Stimulated activated CD8-positive, alpha-beta memory T cell treated with anti-CD3 and anti-CD28 coated beads, Interleukin-4, amount 100 ng/mL, for 1 hour (primary cell): ENCODE measurements at places on chromosomes 16 and 17.

GRCh38 chr16:9836118-9836736 lies 346.0 kb downstream of the GRIN2A start:
- no peak for DNase-seq

DNA sequence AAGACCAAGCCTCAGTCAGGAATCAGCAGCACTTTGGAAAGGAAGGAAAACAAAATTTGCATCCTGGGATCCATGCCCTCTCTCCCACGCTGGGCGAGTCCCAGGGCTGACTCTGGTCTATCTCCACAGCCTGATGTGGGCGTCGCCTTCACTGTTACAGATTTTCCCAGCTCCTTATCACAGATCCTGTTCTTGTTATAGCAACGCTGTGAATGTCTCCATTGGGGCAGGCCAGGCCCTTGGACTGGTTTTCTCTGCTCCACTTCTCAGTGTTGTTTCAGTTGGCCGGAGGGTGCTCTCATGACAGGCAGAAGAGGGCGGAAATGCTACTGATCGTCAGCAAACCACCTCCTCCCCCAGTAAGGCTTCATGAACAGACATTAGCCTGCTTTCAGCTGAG lies 127.9 kb upstream of the CDH11 start:
- no peak for DNase-seq

DNA sequence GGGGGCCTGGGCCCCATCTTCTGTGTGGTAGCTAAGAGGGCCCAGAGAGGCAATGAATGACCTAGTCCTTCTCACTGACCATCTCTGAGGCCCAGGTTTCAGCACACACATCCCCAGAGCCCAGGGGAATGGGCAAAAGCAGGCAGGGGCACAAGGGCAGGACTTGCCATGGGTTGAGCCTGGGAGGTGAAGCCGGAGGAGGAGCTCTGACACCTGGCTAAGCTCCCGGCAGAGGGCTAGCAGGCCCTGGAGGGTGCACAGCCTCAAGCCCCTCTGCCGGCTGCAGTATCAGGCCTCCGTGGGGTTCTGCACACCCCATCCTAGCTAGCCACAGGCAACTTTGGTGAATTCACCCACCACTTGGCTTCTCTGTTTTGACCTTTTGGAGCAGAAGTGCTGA lies 5.3 kb downstream of the SRCIN1 start:
- no peak for DNase-seq

DNA sequence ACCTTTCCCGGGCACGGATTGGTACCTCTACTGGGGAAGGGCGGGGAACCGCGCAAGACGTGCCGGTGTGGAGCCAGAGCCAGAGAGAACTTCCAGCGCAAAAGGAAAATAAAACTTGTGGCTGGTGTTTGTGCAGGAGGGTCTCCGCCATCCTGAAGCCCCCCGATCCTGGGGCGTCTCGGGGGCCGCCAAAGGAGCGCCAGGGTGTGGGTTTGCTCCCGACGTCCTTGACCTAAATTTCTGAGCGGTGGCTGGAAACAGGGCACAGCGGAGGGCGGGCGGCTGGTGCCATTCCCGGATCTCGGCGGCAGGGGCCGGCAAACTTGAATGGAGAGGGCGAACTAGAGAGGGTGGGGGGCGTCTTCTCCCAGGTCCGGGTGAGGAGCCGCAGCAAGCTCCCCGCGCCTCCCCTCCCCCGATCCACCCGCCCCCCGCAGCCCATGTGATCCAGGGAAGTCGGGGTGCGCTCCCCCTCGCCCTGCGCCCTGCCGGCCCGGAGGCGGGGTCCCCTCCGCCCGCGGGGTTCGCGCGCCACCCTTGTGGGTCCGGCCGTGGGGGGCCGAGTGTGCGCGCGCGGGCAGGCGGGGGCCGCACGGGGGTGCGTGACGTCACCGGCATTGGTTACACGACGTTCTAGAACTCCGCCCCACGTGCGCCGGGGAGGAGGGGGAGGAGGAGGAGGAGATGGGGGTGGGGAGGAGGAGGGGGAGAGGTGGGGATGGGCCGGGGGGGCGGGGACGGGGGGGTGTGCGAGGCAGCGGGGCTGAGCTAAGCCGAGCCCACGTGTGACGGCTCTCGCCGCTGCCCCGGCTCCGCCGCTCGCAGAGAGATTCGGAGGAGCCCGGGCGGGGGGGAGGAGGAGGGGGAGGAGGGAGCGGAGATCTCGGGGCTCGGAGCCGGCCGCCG lies at the start of gene MSI2:
MSI2 (plus strand) TSS at position 748 of the 906 bp plus-strand sequence. CDS start 220 bp downstream, outside the sequence.
- DNase-seq: peak; percentile 83

GRCh38 chr17:32862940-32863339 lies 14.0 kb downstream of the MYO1D start:
- DNase-seq: no peak
